Non-pigmented ciliary epithelial cell (primary cell): ENCODE measurements at places on chromosomes 4 and X.

DNA sequence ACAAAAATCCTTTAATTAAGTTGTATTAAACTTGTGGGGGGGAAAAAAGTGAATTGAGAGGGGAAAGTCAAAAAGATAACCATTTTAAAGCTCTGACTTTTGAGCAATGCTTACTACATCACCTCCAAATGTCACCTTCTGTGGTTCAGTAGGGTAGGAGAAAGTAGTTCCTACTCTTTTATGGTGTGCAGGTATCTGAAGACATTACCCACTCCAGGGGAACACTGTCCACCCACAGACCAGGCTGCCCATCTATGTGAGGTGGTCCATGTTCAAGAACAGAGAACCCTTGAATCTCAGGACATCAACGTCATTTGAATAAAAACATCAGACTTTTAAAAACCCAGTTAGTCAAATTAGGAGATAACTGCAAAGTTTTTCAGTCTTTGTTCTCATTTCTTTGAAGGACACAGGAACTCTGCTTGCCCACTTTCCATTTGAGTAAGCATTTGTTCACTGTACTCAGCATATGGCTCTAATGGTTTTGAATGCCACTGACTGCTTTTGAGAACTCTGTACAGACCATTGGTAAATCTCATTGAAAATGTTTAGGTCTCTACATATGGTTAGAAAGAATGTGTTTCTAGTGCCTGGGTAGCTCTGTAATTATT is 18.4 kb downstream of the NMU start:
- no peak for DNase-seq

GRCh38 chr4:38069271-38069760 is 109.1 kb downstream of the PTTG2 start:
- DNase-seq: no peak

- no peak for DNase-seq
Measured at GRCh38 chr4:76326515-76326914, 20.0 kb downstream of the STBD1 start.

DNA sequence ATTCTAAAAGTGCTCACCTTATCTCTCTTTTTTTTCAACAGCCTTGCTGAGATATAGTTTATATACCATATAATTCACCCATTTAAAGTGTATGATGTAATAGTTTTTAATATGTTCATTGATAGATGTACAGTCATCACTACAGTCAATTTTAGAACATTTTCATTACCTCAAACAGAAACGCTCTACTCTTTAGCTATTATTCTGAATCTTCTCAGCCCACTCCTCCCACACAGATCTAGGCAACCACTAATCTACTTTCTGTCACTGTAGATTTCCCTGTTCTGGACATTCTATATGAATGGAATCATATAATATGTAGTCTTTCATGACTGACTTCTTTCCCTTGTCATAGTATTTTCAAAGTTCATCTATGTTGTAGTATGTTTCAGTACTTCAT is 22.6 kb downstream of the MND1 start:
- DNase-seq: no peak

GRCh38 chr4:30952526-30953219 is 232.5 kb downstream of the PCDH7 start:
- DNase-seq: no peak

DNA sequence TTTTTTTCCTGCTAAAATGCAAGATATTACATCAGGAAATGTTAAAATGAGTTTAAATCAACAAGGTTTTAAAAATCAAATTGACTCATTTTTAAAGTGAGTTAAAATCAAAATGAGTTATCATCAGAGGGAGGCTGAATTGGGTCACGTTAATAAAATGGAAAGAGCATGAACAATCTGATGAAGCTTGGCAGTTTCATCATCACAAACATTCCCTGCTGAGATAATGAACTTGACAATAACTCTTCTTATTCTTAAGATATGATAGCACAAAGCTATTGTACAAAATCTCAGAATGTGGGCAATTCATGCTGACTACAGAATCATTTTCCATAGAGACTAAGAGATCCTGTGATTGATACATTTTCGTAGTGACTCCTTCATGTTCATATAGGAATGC is 1086.7 kb downstream of the STIM2 start:
- DNase-seq: no peak

DNA sequence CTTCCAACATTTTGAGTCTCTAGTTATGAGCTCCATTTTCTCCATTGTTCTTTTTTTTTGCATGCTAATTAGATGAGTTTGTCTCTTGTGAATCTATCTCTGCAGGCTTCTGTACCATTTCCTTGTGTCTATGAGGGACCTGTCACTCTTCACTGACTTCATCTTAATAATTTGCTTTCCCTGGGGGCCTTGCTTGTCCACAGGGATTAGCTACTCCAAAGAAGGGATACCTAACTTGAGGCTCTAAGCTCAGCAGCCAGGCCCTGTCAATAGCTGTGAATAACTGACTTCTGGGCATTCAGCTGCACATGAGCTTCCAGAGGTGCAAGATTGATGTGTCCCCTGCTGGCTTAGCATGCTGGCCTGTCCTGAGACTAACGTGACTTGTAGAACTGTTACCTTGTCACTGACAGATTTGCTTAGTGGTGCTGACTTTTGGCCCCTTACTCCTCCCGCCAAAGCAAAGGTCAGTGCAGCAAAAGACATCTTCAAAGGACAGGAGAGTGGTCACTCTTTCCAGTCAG is 124.6 kb downstream of the AFF2 start:
- DNase-seq: no peak

- DNase-seq: no peak
Measured at GRCh38 chrX:148700021-148700420, 199.6 kb downstream of the AFF2 start.

- DNase-seq: no peak
Measured at GRCh38 chr4:169014586-169014985, 4.5 kb upstream of the CBR4 start.

- no peak for DNase-seq
Measured at GRCh38 chrX:44349561-44349960, 6.1 kb upstream of the EFHC2 start.

DNA sequence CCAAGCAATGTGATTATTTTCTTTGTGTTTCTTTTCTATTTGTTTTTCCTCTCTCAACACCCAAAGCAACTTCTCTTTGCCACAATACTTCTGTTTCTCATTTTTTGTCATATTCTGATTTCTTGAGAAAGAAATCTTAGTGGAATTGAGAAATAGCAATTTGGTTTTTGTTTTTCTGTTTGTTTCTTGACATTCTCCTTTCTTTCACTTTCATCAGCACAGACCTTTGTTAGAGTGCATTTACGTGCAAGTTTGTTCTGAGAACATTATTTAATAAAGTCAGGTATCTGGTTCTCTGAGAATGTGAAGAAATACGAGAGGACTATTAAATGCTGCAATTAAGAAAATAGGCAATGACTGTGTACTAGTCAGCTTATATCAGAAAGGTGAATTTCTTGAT is 608.1 kb upstream of the AADAT start:
- no peak for DNase-seq

DNA sequence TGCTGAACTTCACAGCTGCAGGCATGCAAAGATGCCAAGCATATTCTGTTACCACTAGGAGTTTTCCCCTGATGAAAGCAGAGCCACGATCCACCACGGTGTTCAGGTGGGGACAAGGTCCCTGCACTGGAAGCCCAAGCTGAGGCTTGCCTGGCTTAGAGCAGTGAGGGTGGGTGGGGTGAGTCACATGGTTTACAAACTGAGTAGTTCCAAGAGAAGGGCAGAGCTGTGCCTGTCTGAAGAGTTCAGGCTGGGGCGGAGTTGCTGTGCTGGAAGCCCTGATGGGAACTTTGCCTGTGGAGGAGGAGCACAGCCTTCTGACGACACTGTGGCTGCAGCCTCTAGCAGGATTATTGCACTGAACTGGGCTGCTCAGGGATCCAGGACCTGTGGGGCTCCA is 45.5 kb downstream of the FAM9B start:
- DNase-seq: no peak

DNA sequence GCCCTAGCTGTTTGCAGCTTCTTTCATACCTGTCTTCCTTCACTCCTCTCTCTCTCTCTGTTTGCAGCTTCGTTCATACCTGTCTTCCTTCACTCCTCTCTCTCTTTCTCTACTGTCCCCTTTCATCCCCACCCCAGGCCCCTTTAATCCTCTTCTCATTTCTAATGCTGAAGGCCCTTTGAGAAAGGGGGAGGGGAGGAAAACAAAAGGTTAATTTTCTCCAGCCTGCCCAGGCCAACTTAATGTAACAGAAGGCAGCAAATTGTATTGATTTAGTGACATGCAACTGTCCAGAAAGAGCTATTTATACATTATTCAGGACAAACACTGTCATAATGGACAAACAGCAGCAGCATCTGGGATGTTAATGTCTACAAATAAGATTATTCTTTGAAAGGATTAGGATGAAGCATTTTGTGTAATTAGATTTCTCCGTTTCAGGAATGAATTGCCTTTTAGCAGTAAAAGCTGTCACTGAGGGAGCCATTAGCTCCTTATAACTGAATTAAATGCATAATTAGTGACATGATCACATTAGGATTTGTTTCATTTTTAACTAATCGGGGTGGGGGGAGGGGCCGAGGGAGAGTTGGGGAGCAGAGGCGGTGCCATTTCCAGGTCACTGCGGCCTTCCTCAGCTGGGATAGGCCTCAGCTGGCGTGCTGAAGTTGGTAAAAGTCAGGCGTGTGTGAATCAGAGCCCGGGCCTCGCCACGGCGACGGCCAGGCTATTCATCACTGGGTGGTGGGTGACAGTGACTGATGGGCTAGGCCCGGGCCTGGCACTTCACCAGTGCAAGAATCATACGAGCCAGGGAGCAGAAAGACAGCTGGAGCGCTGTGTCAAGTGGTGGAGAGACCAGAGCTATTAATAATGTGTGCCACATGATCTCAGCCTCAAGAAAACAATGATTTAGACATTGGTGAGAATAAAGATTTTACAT is 174.5 kb downstream of the NKX6-1 start:
- no peak for DNase-seq

GRCh38 chrX:39827951-39828350 is 269.8 kb downstream of the BCOR start:
- DNase-seq: no peak

DNA sequence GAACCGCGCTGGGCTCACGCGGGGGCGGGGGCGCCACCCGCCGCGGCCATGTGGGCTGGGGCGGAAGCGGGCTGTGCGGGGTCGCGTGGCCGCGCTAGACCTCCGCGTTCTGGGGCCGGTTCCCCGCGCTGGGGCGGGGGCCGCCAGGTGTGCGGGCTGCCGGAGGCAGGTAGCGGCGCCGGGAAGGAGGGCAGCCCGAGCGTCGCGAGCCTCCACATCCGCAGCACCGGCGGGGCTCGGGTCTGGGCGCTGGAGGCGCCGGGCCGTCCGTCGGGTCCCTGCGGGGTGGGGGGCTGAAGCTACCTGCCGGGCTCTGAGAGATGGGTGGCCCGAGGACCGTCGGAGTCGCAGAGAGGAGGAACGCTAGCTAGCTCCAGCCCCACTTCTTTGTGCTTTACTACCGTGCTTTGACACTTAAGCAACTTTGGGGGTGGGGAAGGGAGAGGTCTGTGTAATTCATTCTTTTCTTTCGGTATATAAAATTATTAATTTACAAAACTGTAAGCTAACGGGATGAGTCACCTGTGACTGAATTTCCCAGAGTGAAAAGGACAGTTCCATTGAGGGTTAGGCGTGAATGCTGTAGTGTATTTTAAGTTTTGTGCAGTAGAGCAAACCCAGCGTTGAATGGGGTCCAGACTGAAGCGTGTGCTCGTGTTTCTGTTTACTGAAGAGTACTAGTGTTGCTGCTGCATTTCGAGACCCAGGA is 689 bp downstream of the METAP1 start:
- no peak for DNase-seq

DNA sequence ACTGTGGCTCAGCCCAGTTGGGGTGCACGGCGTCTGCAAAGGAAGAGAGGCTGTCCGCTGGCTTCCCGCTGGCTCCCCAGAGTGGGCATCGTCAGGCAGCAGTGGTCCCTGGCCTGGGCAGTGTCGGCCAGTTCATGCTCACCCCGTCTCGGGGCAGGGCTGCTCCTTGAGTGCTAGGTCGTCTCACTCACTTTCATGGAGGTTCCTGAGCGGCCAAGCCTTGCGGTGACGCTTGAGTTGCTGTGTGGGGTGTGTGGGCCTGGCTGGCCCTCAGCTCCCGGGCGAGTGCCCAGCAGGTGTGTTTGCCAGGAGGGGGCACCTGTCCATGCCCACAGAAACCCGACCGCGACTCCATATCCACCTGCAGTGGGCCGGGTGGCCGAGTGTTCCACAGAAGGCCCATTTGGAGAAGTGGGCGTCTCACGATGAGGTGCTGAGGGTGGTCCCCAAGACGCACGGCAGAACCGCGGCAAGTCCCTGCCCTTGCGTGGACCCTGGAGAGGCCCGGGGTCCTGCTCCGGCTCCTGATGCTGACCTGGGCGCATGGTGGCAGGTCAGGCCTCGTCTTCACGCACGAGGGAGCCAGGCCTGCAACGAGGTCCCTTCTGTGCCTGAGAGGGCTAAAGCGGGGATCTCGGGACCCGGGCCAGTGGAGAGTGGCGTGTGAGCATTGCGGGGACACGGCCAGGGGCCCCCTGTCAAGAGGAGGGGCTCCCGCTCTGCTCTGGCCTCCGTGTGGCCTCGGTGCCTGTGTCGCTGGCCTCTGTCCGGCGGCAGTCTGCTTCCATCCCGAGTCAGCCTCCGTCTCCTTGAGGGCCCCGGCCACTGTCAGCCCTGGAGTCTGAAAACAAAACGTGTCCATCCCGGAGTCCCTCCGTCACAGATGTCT is 18.5 kb upstream of the UVSSA start:
- DNase-seq: no peak

DNA sequence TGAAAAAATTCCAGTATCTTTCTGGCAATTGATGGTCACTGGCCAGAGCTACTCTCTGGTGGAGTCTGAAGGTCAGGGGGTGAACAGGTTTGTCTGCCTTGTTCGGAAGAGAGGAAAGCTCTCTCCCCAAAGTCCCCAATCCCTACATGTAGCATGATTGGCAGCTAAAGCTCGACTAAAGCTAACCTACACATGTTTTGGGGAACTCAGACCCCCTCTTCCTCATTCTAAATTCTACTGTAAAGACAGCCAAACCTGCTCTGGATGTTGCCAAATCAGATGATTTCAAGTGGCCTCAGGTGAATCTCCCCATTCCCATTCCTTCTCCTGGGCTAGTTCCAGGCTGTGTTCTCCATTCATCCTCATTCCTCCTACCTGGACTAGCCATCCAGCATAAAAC is 84.1 kb downstream of the MSN start:
- DNase-seq: no peak
